Activated CD4-positive, alpha-beta T cell treated with anti-CD3 and anti-CD28 coated beads, Interleukin-2, amount 50 U/mL, for 1 hour (primary cell): ENCODE measurements at places on chromosomes 1 and 21.

GRCh38 chr21:34351786-34352241, 12.0 kb upstream of the KCNE2 start:
- DNase-seq, result no peak

GRCh38 chr1:86646256-86646655, 58.1 kb upstream of the SH3GLB1 start:
- no peak for DNase-seq

GRCh38 chr1:87208080-87208479, 120.6 kb upstream of the LMO4 start:
- DNase-seq, result no peak

DNA sequence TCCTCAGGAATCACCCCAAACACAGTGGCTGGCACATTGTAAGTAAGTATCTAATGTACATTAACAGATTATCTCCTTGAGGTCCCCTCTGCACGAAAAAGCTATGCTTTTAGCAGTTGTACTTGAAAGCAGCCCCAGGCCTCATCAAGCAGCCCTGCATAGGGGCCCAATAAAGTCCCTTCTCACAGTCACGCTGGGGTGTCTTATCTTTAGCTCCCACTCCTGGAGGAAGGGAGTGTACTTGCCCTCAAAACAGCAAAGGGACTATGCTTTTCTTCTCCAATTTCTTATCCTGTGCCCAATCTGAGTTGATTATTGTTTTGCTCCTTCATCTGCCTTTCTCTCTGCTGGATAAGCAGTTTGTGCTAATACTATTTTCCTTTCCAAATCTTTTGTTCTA, 168.8 kb upstream of the PLXNA2 start:
- DNase-seq, result no peak

DNA sequence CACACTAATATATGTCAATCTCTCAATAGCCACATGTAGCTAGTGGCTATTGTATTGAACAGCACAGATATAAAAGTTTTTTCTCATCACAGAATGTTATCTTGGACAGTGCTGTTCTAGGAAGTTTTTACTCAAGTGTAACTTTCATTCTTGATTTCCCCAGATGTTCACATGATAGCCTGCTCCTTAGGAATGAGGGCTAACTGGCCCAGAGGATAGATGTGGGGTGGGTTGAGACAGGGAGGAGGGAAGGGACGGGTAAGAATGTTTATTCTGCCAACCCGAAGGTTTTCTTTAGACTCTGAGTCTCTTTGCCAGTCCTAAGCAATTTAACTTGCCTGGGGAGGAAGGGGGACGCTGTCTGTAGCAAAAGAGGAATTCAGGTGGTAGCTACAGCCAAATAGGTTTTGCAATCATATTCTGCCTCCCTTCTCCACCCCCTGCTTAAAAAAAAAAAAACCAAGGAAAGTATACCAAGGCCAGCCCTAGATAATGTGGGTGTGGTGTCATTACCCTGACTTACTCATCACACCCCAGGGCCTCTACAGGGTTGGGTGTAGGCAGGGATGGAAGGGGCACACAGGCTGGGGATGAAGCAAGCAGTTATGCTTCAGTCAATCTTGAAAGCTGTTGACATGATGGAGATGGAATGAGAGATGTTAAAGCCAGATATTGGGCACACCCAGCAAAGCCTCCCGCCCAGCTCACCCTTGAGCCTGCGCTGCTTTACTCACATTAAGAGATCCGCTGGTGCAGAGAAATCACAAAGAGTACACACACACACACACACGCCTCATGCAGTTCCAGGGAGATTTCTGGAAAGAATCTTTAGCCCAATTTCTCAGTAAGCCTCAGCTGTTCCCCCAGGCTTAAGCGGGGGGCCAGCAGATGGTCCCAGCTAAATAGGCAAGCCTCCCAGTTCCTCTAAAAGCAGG, 59.9 kb downstream of the PLXNA2 start:
- no peak for DNase-seq

GRCh38 chr1:73627723-73628122, 570.3 kb downstream of the LRRIQ3 start:
- DNase-seq, result no peak

GRCh38 chr1:244056577-244056976, 5.5 kb downstream of the ZBTB18 start:
- no peak for DNase-seq

DNA sequence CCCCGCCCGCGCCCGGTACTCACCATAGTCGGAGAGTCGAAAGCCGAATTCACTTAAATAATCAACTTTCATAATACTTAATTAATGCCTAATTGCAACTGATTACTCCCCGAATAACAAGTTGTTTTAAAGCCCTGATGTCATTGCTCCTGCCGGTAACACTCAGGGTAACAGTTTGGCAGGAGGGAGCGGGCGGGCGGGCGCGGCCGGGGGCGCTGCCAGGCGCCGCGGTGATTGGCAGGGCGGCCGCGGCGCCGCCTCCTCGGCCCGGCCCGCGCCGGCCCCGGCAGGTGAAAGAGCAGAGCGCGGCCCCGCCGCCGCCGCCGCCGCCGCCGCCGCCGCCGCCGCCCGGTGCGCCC, 102.2 kb downstream of the CASZ1 start:
- peak; percentile 63 for DNase-seq

- DNase-seq, result no peak
Measured at GRCh38 chr21:26769613-26770188, 75.5 kb downstream of the ADAMTS1 start.

GRCh38 chr1:215794156-215794555, 227.1 kb downstream of the KCTD3 start:
- no peak for DNase-seq

DNA sequence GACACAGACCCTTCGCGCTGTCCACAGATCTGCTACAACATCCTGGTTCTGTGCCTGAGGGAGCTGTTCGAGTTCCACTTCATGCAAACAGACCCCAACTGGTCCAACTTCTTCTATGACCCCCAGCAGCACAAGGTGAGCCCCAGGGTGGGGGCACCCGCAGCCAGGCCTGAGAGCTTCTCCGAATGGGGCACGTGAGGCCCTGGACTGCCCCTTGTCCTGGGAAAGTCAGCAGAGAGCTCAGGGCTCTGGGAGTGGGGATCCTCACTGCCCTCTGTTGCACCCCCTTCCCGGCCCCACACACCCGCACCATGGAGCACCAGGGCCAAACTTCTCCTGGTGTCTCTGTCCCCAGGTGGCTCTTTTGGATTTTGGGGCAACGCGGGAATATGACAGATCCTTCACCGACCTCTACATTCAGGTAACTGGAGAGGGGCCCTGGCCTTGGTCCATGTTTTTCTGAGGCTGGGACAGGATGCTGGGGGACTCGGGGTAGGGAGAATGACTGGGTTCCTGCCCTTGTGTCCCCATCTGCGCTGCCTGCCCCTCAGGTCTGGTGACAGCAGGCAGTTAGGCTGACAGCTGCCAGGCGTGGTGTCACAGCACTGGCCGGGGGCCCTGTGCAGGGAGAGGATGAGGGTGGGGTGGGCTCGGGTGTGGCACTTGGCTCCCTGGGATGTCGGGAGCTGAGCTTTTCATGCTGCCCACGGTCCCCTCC, 44.6 kb downstream of the COQ8A start:
- no peak for DNase-seq

DNA sequence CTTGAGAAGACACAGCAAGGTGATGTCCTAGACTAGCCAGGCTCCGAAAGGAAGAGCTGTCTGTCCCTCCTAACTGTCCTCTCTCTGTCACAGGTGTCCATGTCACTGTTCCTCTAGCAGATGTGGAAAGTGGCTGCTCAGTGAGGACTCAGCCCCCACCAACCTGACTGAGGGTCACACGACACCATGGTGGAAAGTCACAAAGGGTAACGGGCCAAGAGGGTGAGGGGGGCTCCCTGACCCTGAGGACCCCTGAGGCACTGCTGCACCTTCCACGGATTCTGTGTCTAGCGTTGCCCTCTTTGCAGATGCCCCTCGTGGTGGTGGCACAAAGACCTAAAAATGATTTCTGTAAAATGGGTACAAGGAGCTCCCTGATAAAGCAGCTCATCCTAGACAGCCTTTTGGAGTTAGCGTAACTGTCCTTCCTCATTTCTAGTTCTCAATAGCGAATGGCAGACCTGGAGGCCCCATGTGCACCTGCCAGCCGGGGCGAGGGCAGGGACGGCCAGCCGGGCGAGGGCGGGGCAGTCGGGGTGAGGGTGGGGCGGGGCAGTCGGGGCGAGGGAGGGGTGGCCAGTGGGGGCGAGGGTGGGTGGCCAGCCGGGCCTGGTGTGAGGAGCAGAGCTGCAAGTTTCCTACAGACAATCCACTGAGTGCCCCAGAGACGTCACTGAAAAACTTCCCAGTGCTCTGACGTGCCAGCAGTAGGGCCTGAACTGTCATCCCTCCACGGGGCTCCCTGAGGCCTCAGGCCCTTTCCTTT, 23.4 kb downstream of the POFUT2 start:
- no peak for DNase-seq

GRCh38 chr1:112063781-112064728, 74.6 kb upstream of the KCND3 start:
- no peak for DNase-seq

DNA sequence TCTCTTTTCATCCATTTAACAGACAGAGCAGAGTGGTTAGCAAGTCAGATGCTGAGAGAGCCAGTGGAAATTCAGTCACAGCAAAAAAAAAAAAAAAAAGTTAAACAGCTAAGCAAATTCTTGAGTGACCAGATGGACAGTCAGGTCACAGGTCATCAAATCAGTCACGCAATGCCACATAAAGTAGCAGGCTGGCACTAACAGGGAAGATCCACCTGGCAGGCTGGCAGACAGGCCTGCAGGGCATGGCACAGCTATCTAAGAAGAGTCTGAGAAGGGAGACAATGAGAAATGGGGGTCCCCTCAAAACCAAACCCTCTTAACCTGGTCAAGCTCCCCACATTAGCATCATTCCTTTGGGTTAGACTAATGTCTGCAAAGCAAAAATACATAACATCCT, 371.9 kb downstream of the TTLL7 start:
- no peak for DNase-seq

DNA sequence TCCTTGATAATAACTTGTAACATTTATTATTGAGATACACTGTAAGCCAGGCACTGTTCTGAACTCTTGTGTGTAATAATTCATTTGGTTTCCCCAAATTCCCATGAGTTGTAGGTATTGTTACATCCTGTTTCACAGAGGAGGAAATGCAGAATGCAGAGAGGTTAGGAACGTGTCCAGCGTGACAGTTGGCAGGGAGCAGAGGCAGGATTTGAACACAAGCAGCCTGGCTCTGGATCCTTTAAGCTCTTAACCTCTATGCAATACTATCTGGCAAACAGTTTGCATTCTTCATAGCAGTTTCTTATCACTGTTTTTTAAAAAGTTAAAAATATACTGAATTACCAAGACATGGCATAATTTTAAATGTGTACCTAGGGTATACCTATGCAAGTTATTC, 30.5 kb downstream of the EEIG2 start:
- no peak for DNase-seq

DNA sequence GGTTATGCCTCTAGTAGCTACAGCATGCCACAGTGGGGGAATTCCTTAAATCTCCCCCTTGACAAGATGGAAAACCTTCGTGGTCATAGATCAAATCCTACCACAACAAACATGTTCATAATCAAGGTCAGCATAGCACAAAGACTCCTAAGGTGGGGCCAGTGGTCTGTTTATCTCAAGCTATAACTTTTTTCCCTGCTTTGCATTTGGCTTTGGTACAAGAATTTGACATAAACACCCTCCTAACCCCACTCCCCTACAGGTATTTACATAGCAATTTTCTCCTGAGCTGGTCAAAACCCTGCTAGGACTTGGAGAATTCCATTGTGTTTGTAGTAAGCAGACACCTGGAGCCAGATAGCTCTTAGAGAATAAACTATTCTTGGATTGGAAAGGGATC, 58.5 kb downstream of the HIVEP3 start:
- no peak for DNase-seq

DNA sequence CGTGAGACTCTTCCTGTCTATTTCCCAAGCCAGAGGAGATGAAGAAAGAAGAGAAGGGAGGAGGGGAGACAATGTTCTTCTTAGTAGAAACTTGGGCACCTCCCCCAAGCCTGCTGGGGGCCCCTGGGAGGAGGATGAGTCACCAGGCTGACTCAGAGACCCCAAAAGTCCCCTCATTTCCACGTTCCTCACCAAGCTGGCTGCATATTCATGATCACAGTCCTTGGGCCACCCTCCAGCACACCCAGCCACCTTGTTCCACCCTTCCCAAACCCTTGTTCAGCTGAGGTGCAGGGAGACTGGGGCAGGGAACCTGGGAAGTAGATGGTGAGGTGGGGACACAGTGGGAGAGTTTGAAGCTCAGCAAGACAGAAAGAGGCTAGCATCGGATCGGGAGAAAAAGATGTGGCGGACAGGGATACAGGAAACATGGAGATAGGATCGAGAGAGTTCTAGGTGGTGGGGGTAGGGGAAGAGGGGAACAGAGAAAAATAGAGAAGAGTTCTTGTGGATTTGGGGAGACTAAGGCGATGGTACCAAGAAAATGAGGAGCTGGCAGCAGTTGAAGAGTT, 712 bp downstream of the RAB13 start:
- DNase-seq, result no peak

GRCh38 chr1:48093696-48094528, 96.7 kb upstream of the TRABD2B start:
- DNase-seq, result peak; percentile 67

- DNase-seq, result no peak
Measured at GRCh38 chr1:93490357-93490756, 42.4 kb downstream of the FNBP1L start.

GRCh38 chr1:54122135-54122751, 30.6 kb downstream of the CDCP2 start:
- no peak for DNase-seq

- no peak for DNase-seq
Measured at GRCh38 chr21:45424854-45425795, 20.2 kb downstream of the COL18A1 start.

DNA sequence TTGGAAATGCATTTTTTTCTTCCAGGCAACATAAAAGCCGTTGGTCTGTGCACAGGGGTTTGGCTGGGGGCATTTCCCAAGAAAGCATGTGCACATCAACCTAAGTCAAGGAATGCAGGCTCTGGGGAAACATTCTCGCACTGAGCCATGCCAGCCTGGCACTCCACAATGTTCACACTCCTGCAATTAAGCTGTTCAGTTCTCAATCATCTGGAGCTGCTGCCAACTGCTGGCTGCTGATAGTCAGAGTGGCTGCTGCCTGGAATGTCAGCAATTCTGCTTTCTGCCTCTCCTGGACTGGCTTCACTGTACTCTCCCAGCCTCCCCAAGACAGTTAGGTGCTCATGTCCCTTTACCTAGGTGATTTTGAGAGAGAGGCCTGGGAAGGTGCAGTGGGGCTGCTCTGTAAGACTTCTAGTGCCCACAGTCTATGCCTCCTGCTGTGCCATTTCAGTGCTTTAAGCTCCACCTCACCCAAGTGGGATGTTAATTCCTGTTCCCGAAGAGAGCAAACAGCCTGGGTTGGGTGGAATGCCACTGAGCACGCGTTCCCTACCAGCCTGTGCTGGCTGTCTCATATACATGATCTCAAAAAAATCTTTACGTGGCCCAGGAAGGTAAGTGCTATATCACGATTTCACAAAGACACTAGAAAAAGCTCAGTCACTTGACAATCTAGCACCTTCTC, 131.7 kb downstream of the BRINP2 start:
- no peak for DNase-seq

DNA sequence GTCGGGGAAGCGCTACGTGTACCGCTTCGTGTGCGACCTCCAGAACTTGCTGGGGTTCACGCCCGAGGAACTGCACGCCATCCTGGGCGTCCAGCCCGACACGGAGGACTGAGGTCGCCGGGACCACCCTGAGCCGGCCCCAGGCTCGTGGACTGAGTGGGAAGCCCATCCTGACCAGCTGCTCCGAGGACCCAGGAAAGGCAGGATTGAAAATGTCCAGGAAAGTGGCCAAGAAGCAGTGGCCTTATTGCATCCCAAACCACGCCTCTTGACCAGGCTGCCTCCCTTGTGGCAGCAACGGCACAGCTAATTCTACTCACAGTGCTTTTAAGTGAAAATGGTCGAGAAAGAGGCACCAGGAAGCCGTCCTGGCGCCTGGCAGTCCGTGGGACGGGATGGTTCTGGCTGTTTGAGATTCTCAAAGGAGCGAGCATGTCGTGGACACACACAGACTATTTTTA, 17.1 kb downstream of the ETS2 start:
- DNase-seq, result no peak
